BE2C (cell line): ENCODE measurements at places on chromosomes 7 and 10.

- no peak for DNase-seq
These were observed 41.1 kb upstream of the GTF2IRD1 start for GRCh38 chr7:74412603-74413002.

DNA sequence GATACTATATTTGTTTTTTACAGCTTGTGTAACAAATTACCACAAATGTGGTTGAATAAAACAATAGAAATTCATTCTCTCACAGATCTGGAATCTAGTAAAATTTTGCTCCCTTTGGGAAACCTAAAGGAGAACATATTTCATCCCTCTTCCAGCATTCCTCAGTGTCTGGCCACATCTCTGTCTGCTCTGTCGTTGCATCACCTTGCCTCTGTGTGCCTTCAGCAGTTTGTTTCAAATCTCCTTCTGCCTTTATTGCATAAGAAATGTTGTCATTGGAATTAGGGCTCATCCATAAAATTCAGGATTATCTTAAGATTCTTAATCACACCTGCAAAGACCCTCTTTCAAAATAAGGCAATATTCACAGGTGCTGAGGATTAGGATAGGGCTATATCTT lies 14.5 kb downstream of the OR2A14 start:
- DNase-seq, result no peak

GRCh38 chr7:25359471-25360059 lies 131.3 kb upstream of the NPVF start:
- DNase-seq, result no peak

- no peak for DNase-seq
These were observed 6.5 kb downstream of the BLVRA start for GRCh38 chr7:43764807-43765491.

DNA sequence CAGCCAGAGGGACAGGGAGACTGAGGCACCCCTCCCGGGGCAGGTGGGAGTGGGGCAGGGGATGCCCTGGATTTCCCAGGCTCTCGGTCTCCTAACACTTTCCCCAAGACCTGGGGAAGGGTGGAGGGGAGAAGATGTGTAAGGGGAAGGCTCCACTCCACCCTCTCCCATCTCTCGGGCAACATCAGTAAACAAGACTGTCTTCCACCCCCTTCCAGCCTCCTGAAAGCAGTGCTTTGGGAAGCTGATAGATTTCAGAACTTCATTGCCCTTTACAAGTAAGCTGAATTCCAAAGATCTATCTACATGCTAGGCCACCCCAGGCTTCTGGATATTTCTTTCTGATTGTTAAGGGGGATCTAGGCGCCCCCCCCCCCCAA lies 3.7 kb downstream of the FLNC start:
- DNase-seq, result no peak

- DNase-seq, result no peak
These were observed 88.0 kb downstream of the PDGFA start for GRCh38 chr7:431658-432111.

DNA sequence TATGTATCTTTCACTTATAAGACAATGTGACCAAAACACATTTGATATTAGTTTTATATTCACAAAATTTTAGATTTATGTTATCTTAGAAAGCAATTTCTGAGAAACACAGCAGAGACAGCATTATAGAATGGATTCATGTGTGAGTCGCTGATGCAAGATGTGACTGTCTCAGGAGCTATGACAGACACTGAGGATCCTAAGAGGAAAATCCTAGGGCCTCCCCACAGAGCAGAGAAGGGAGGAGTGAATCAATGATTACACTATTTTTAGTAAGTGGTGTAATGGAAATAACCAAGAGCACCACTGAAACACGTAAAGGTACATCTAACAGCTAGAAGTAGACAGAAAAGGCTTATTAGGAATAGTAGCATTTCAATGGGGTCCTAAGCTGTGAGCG lies 204.0 kb upstream of the PTN start:
- no peak for DNase-seq

- no peak for DNase-seq
These were observed 124.1 kb upstream of the TEX47 start for GRCh38 chr7:88919478-88920131.

DNA sequence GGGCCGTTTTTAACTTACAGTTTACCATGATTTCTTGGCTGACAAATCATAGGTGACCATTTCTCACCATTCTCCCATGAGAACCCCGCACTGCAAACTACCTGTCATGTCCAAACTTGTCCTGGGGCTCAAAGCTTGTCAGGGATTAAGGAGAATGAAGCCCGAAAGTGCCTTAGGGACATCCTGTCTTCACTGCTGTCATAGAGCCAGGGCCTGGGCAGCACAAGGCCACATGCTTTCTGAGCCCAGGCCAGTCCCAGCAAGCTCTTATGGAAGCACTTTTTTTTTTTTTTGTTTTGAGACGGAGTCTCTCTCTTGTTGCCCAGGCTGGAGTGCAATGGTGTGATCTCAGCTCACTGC lies 33.9 kb downstream of the CCM2 start:
- DNase-seq, result no peak

GRCh38 chr7:101519324-101520023 lies 109.6 kb downstream of the MYL10 start:
- no peak for DNase-seq

DNA sequence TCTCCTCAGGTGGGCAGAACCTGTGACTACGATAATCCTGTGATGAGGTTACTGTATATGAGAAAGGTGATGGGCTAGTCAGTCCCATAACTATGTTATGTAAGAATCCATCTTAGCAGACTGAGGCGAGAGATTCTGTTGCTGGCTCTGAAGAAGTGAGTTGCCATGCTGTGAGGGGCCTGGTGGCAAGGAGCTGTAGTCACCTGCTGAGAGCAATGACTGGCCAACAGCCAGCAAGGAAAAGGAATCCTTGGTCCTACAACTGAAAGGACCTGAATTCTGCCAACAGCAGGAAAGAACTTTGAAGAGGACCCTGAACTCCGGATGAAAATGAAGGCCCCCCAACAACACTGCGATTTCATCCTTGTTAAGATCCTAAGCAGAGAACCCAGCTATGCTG lies 31.0 kb upstream of the DNAJB12 start:
- no peak for DNase-seq

DNA sequence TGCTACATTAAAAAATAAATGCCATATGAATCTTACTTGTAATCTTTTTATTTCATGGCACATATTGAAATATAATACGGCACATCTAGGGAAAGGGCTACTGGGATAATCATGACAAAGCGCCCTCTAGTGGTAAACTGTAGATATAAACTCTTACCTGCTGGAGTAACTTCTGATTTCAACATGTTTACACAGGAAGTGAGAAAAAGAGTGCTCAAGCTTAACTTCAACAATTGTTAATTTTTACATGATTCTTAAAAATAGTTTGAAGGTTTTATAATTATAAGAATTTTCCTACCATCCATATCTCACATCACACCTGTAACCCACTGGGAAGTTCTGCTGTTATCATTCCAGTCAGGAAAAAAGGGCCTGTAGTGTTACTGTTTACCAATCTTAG lies 2.0 kb upstream of the HEPACAM2 start:
- DNase-seq, result peak; percentile 12

DNA sequence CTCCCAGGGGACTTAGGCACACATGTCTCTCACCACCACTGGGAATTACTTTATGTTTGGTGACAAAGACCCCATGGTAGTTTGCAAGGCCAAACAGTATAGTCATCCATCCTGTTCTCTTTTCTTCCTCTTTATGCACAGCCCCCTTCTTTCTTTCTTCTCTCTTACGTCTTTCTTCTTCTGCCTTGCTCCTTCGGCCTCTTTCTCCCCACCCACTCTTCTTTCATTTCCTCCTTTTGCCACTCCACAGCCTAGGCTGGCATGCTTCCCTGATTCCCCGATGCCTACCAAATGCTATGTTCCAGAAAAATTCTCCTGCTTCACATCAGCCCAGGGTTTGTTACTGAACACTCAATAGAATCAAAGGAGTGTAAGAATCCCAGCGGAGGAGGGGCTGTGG lies 62.4 kb upstream of the MKLN1 start:
- DNase-seq, result no peak

DNA sequence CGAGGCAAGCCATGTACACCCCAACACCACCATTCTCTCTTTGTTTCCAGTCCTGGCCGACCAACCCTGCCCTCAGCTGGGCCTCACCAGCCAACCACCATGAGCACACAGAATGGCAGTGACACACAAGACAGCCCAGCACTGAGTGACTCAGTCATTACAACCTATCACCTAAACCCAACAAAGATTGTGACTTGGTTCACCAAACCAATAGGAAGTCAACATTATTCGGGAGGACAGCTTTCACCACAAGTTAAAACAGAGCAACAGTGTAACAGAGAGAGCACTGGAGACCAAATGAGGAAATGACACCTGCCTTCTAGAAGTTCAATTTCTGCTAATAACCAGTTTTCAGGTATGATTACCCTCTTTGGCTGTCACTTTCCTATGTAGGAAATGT lies 72.1 kb downstream of the DNMBP start:
- DNase-seq, result no peak

- no peak for DNase-seq
These were observed 236.4 kb upstream of the TAC1 start for GRCh38 chr7:97495487-97495886.

- DNase-seq, result peak; percentile 47
These were observed 22.9 kb upstream of the NANOS1 start for GRCh38 chr10:119006451-119007210.

- DNase-seq, result no peak
These were observed 9.5 kb downstream of the CPED1 start for GRCh38 chr7:120997882-120998474.

GRCh38 chr7:85114342-85114741 lies 72.5 kb downstream of the SEMA3D start:
- DNase-seq, result no peak

- DNase-seq, result no peak
These were observed 55.4 kb downstream of the GRID1 start for GRCh38 chr10:86311190-86311589.

DNA sequence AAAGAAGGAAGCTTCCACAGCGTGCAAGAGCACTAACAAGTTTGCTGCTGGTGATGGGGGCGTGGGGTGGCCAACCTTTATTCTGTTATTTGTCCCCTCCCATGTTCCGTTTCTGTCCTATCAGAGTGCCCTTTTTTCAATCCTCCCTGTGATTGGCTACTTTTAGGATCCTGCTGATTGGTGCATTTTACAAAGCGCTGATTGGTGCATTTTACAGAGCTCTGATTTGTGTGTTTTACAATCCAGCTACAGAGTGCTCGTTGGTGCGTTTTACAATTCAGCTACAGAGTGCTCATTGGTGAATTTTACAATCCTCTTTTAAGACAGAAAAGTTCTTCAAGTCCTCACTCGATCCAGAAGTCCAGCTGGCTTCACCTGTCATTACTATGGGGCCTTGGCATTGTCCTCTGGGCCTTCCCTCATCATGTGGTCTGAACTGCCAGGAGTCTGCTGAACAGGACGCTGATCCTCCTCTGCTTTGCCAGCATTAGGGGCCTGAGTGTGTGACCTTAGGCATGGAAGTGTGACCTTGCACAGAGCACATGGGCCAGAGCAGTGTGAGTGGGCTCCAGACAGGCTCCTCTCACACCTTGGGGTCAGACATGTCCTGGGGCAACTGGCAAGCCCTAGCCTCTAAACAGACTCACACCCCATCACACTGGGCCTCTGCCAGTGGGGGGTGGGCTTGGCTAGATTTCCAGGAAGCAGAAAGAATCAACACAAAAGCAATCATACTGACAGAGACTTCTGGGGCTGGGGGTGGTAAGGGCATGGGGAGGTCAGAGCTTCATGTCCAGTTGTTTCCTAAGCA lies 167.4 kb downstream of the PTPN20 start:
- no peak for DNase-seq

- no peak for DNase-seq
These were observed 424.8 kb downstream of the KIF20B start for GRCh38 chr10:90126256-90126595.

DNA sequence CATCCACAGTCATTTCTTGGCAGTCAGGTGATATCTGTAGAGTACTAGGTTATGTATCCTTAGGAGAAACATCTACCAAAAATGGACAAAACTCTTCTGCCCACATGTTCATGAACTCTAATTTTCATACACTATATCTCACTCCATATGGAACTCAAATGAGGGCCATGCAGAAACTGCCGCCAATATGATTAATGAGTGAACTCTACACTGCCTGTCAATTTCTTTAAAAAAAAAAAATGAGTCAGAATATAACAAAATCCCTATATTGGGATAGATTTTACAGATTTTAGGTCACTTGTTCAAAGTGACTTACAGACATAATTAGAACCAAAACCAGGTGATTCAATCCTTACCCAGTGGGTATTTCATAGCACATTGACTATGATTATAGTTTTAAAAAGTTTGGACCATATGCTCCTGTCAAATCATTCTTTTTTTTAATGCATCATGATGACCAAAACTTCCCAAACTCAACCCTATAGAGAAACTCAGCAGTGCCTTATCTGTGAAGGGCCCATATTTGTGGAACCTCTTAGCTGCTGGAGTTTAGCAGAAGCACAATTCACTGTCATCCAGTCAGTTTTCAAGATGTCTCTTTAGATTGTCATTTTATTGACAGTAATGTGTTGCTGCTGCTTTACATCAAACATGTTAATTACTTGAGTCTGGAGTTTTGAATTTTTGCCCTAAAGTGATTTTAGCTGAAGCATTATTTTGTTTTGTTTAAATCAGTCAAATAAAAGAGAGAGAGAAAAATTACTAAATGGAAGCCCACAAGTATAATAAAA lies 11.1 kb downstream of the LRRN3 start:
- DNase-seq, result peak; percentile 57

- no peak for DNase-seq
These were observed 575.3 kb downstream of the IPMK start for GRCh38 chr10:57692255-57692980.

DNA sequence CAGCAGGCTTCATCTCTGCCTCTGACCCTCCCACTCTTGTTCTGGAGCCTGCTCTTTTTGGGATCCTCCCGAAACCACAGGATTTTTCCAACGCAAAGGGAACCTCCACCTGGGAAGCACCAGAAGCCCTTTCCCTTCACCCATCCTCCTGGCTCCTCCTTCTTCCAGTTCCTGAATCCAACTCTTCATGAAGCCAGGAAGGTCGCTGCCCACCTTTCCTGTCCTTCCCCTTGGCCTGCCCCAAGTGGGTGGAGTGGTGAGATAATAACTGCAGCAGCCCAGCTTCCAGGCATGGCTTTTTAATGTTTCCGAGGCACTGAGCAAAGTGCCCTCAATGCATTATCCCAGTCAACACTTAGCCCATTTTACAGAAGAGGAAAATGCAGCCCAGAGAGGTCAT lies 70.8 kb upstream of the EEPD1 start:
- no peak for DNase-seq

DNA sequence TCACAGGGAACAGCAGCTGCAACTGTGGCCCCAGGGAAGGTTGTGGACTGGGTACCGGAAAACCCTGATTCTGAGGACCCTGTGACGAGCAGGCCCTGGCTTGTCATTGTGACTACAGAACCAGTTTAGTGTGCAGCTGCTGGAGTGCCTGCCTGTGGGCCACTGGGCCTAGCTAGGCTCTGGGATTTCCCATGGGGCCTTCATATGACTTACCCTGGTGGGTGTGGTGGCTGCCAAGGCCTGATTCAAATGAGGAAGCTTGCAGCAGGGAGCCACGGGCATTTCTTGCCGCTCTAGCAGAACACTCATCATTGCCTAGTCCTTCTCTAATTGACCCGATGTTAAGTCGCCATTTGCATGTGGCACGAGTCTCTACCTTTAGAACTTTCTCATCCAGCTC lies 14.7 kb upstream of the CAMK2G start:
- DNase-seq, result peak; percentile 46
